ENCODE measurements at places on chromosomes 11 and 22.

- no peak for DNase-seq
These were observed 83.3 kb downstream of the TRMU start for GRCh38 chr22:46418827-46419226.

DNA sequence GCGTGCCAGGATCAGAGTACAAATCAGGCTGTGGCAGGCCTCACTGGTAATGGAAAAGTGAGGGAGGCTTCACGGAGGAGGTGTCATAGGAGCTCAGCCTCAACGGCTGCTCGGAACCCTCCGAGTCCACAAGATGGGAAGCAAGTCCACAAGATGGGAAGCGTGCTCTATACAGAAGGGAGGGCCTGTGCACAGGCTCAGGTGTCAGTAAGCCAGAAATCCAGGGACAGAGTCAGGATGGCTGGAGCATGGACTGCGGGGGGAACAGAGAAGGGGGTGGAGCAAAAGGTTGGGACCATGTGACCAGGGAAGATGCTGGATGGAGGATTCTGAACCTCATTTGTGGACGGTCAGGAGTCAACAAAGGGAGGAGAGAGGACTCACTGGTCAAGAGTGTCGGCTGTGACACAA, 3.4 kb upstream of the DPP3 start:
- DNase-seq = peak; percentile 39

- DNase-seq = no peak
These were observed 10.9 kb downstream of the CYB561A3 start for GRCh38 chr11:61350803-61351202.

GRCh38 chr22:32971276-32971675, 86.9 kb downstream of the SYN3 start:
- no peak for DNase-seq

GRCh38 chr11:73291781-73292524, 16.1 kb upstream of the ARHGEF17 start:
- DNase-seq = no peak

DNA sequence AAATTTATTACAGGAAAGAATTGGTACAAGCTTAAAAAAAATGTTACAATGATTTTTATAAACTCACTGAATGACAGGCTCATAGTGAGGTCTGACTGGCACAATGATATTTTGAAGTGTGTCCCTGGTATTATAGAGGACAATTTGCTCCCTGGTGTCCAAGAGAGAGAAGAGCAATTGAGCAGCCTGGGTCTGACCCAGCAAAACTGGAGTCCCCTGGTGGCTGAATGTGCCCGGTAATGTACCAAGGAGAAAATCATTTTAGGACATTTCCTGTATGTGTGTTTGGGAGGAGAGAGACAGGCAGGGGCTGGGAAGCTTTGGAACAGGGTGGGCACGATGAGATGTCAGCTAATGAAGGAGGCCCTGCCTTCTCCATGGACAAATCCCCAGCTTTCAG, 125.3 kb downstream of the APOL5 start:
- DNase-seq = peak; percentile 30

DNA sequence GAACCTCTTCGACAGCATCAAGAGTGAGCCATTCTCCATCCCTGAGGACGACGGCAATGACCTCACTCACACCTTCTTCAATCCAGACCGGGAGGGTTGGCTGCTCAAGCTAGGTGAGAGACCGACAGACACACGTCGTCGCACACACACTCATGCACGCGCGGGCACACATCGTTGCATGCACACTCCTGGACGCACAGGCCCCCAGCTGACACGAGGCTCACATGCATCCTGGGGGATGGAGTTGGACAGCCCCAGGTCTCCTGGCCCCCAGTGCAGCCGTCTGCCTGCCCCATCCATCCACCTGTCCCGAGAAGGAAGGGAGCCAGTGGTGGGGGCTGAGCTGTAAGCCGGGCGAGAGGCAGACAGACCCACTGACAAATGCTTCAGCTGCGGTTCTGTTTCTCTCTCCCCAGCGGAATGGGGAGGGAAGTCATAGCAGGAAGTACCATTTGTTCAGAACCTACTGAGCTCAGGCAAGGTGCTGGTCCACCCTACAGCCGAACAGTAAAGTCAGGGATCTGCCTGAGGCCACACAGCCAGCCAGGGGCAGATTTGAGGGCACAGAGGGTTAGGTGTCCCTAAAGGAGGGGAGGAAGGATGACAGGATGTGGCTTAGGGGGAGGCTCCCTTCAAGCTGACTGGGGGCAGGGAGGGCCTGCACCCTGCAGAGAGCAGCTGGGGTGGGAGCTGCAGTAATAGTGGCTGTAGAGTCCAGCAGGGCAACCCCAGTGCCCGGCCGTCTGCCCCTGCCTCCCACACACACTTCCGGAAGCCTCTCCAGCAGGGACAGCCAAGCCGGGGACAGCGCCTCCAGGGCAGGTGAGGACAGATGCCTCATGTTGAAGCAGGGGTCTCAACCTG, 27.1 kb downstream of the CYTH4 start:
- no peak for DNase-seq

- DNase-seq = no peak
These were observed 5.6 kb upstream of the MPEG1 start for GRCh38 chr11:59218319-59218718.

DNA sequence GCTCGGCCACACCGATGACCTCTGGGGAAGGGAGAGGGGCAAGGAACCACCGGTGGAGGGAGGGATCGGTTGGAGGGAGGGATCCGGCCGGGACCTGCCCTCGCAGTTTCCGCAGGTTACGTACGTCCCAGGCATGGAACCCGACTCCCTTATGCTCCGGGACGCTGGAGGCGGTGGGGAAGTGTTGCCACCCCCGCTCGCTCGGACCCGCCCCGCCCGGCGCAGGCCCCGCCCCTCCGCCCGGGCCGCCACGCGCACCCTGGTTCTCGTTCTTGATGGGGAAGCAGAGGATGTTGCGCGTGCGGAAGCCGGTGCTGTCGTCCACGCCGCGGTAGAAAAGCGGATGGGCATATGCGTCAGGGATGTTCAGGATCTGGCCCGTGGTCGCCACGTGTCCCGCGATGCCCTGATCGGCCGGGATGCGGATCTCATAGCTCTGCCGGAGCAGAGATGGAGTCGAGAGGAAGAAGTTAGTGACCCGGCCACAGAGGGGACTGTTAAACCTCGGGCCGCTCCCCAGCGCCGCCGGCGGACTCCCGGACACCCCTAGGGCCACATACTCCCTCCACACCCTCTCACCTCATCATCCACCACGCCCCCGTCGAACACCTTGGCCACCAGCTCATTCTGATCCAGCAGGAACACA, 89.8 kb downstream of the PDE2A start:
- DNase-seq = peak; percentile 63

- peak; percentile 75 for DNase-seq
These were observed 3.2 kb downstream of the PPIL2 start for GRCh38 chr22:21669026-21669425.

DNA sequence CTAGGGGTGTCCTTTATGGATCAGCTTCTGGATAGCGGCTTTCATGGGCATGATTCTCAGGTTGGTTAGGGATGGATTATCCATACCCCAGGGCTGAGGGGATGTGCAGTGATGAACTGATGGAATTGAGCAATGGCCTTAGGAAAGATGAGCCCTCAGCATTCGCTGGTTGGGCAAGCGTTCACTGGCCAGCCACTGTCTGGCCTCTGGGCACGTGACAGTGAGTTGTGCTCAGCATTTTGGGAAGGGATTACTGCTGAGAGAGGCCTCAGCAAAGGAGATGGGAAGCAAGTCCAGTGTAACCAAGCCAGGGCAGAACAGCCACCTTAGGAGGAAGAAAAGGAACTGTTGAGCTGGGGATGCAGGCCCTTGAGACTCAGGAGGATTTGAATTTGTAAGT, 17.4 kb downstream of the UBASH3B start:
- DNase-seq = no peak

GRCh38 chr11:27203077-27203647, 159.9 kb downstream of the CCDC34 start:
- no peak for DNase-seq

DNA sequence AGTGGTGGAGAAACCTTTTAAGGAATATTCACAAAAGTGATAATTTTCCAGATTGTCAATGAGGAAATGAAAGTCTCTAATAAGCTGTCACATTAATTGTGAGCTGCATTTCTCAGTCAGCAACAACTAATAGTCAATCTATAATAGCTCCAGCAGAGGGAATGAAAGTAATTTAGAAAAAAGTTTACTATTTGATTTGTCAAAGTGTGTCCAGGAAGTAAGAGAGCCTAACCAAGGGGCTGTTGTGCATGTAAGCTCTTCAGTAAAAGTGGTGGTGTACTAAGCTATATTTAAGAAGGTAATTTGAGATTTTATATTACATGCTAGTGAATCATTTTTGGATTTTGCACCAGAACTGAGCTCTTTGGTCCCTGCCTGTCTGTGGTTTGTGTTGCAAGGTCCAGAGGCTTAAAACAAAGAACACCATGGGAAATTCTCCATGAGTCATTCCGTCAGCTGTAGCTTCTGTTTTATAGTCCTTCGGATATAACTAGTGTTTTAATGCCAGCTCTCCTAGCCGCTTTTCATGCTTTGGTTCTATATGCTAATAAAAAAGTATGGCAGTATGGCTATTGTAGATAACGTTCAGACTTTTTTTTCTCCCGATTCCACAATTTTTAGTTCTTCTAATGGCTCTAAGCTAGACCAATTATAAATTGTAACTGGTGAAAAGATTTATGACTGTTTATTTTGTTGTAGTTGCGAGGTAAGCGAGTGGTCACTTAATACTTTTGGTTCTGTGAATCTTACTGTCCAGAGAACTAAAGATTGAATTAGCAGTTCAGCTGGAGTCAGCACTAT, 64.6 kb downstream of the ARHGEF12 start:
- DNase-seq = peak; percentile 13

DNA sequence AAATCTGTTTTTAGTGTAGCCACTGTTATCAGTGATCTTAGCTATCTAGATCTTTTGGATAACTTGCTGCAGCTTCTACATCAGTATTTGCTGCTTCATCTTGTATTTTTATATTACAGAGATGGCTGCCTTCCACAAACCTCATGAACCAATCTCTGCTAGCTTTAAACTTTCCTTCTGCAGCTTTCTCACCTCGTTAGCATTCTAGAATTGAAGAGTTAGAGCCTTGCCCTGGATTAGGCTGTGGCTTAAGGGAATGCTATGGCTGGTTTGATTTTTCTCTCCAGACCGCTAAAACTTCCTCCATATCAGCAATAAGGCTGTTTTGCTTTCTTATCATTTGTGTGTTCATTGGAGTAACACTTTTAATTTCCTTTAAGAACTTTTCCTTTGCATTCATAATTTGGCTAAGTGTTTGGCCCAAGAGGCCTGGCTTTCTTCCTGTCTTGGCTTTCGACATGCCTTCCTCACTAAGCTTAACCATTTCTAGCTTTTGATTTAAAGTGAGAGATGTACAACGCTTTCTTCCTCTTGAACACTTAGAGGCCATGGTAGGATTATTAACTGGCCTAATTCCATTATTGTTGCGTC, 51.9 kb downstream of the LDLRAD3 start:
- no peak for DNase-seq

GRCh38 chr11:64400102-64400501, 41.1 kb downstream of the RPS6KA4 start:
- no peak for DNase-seq

GRCh38 chr11:76391021-76391420, 9.9 kb downstream of the GVQW3 start:
- peak; percentile 34 for DNase-seq

DNA sequence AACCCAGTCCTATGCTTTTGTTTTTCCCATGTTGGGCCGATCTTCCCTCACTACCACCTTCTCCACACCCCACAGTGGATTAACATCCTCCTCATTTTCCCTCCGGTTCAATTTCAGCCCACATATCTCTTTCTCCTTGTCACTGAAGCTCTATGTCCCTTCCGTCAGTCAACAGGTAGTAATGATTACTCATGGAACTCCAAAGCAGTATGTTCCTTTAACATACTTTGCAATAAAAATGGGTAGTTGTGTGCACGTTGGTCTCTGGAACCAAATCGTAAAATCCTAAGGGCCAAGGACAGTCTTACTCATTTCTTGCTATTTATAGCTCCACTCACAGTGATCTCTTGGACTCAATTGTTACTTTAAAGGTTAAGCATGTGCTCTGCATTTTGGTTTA, 20.2 kb downstream of the AMOTL1 start:
- DNase-seq = no peak

- no peak for DNase-seq
These were observed 902.4 kb upstream of the CCDC90B start for GRCh38 chr11:84188521-84188920.

- DNase-seq = no peak
These were observed 35.2 kb upstream of the SCUBE2 start for GRCh38 chr11:9126636-9127035.

DNA sequence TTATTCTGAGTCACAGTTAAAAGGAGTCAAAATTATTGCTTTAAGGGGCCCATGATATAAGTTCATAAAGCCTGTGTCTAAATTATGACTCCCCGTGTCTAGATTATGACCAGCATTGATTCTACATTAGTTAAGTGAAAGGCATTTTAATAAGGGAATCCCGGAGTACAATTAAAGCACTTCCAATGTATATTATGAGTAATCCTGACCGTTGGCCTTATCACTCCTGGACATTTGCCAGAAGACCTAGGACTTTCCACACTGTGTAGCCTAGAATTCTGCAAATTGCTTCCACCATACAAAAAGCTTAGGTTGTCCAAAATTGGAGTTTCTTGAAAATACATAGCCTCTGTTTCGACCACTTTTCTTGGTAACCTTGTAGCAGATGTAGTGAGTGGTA, 1292.6 kb downstream of the LRRC4C start:
- DNase-seq = no peak

GRCh38 chr11:84673753-84674152, 953.4 kb downstream of the DLG2 start:
- peak; percentile 12 for DNase-seq

DNA sequence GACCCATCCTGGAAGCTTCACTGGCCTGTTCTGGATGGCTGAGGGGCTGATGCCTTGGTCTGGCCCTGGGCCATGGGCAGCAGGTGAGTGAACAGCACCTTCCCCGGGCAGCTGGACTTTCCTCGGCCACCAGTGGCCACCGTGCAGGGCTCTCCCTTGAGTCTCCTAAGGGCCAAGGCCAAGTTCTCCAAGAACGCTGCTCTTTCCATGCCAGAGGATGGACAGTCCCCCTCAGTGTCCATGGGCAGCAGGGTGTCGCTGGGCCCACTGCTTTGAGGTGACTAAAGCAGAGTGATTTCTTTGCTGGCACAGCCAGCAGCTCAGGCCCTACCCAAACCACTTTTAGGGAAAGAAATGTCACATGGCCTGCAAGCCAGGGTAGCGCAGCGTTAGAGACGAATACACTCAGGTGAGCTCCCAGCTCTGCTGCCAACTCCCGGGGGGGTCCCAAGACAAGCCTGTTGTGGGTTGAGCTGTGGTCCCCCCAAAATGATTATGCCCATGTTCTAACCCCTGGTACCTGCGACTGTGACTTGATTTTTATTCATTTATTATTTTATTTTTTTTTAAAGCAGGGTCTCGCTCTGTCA, 3.3 kb upstream of the CARS1 start:
- DNase-seq = no peak

GRCh38 chr11:126165757-126166156, 45.7 kb downstream of the RPUSD4 start:
- DNase-seq = no peak

- DNase-seq = no peak
These were observed 341.3 kb downstream of the CADM1 start for GRCh38 chr11:115162919-115163318.

DNA sequence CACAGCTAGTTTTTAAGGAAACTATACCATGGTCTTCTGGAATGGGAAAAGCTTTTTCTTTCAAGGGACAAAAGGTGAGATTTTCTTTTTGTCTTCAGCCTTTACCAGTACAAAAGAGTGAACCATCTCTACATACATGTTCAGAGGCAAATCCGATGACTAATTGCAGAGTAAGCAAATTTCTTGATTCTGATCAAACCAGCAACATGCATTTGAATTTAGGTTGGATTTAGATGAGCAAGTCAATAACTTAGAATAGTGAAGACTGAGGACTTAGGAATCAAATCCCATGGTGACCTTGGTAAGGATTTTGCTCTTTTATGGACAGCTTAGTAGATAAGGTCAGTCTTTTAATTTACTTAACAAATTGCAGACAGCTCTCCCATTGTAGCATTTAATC, 65.9 kb upstream of the BLID start:
- no peak for DNase-seq
